ENCODE measurements at places on chromosomes 4 and X.

DNA sequence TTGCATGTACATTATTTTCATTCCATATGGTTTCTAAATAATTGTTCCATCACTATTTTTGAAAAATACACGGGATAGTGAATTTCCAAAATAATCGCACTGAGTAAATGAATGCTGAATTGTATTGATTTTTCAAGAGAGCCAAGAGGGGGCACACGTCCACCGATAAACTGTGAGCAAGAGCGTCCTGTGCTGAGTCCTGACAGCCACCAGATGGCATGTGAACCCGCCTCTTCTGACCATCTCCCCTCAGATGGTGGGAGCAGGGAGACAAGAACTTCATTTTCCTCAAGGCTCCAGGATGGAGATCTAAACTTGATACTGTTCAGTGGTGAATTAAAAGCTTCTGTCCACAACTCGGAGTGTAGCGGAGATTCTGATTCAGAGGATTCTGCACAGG, 30.6 kb upstream of the IL9R start:
- no peak for DNase-seq

GRCh38 chrX:11290416-11291102, 2.7 kb upstream of the AMELX start:
- no peak for DNase-seq

DNA sequence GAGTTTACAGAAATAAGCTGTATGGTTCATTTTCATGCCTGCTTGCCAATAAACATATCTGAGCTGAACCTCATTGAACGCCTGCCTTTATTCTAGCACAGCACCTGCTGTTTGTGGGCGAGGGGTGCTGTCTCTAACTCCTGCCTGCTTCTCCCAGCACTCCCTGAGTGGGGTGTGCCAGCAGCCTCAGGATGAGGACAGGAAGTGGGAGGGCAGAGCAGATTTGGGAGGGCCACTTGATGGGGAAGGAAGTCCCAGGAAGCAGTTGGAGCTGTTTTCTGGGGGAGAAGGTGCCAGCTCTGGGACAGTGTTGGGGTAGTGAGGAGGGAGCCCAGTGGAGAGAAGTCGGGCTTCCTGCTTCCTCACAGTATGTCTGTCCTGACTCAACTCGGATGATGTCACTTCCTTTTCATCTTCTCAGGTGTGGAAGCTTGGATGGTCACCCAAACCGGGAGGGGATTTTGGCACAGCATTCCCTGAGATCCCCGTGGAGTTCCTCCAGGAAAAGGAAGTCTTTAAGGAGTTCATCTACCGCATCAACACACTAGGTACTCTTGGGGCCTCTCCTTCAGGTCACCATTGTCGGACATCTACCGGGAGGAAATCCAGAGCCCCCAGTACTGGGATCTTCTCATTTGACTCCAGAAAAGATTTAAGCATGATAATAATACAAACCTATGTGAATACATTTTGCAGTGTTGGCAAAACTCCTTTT, 29.0 kb upstream of the MSANTD1 start:
- DNase-seq, result peak; percentile 21

- DNase-seq, result peak; percentile 81
Measured at GRCh38 chr4:38531141-38531727, 132.8 kb upstream of the KLF3 start.

GRCh38 chrX:153643431-153644351, 3.3 kb upstream of the DUSP9 start:
- no peak for DNase-seq

GRCh38 chr4:52507774-52508173, 151.3 kb downstream of the USP46 start:
- peak; percentile 43 for DNase-seq

- DNase-seq, result no peak
Measured at GRCh38 chr4:129514852-129515251, 418.9 kb downstream of the C4orf33 start.

DNA sequence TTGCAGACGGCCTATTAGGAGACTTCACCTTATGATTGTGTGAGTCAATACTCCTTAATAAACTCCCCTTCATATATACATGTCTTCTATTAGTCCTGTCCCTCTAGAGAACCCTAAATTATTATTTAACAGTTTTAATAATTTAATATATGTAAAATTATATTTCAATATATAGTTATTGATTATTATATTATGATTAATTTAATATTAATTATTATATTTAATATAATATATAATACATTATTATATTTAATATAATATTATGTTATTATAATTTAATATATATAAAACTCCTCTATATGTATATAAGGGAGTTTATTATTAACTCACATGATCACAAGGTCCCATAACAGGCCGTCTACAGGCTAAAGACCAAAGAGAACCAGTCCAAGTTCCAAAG, 533.2 kb downstream of the ARAP2 start:
- DNase-seq, result no peak

DNA sequence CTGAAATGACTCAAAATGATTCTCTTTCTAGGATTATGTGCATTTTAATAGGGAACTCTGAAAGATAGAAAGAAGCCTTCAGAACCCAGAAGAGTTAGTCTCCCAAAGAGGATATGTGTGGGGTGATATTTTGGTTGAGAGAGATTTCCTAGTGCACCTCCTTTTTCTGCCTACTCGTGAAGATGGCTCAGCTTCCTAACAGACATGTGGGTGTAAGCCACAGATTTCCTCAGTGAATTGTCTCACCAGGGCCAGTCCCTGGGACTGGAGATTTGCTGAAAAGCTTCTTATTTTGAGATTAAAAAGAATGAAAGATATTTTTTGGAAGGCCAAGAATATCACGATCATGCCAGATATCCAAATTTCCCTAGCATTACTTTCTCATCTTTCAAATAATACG, 42.8 kb downstream of the MAGEB17 start:
- DNase-seq, result no peak

GRCh38 chrX:106912864-106913263, 7.3 kb upstream of the CLDN2 start:
- DNase-seq, result no peak

DNA sequence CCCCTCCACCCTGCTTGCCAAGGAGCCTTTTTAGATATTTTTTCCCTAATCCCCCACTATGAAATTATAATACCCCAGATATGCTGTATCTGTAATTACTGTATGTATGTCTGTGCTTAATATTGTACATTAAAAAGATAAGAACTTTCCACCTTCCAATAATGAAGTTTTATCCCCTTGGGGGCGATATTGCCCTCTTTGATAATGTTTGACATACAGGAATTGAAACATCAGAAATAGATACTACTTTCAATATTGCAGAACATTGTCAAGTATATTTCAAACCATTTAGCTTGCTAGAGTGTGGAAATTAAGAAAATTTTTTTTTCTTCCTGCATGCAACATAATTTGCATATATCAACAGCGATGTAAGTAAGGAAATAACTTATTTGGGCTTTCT, 58.9 kb downstream of the NAF1 start:
- DNase-seq, result no peak

DNA sequence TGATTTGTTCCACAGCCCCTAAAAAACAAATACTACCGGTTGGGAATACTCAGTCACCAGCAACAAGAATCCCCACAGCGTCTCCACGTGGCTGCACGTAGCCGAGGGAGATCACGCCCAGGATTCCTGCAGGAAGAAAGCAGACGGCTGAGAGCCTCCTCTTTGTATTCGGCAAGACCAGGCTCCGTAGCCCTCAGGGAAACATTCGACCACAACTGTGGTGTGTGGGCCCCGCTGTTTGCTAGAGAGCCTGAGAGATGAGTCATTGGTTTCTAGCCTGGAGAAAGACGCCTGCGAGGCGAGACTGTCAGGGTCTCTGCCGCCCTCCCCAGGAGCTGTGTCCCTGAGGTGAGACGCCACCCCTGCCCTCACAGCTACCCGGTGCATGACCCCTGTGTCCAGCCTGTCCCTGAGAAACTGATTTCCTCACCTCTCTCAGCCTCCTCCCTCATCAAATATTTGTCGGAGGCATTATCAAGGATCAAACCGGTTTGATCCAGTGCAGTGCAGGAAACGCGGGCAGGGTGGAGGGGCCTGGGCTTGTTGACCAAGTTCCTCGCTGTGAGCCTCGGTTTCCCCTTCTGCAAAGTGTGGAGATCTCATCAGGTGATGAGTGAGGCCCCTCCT, 4.7 kb upstream of the S100P start:
- peak; percentile 76 for DNase-seq

GRCh38 chr4:25058796-25059195, 28.1 kb upstream of the LGI2 start:
- no peak for DNase-seq

DNA sequence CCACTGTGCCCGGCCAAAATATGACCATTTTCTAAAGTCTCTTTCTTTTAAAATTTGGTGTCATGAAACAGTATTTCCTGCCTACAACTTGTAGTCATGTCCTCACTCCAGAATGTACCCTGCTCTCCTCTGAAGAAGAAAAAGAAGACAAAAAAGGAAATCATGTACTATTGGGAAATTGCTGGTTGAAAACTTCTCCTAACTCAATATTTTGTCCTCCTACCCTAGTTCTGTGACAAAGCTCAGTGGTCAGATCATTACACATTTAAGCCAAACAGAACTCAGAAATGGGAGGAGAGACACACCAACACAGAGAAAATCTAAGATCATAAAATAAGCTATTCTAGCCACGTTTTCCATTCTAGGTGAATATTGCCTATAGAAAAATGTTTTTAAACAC, 127.7 kb downstream of the IRF2 start:
- DNase-seq, result no peak

GRCh38 chr4:8341691-8342090, 72.1 kb downstream of the HTRA3 start:
- peak; percentile 67 for DNase-seq

DNA sequence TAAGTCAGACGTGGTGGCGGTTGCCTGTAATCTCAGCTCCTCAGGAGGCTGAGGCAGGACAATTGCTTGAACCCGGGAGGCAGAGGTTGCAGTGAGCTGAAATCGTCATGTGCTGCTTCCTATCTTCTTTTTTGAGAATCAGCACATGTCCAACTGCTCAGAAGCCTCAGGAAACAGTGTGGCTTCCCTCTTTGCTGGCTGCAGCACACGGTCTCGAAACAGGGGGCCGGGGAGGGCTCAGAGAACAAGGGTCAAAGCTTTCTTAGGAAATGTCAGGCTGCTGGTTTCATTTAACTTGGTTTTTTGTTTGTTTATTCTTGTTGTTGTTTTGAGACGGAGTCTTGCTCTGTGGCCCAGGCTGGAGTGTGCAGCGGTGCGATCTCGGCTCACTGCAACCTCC, 31.3 kb downstream of the CRLF2 start:
- no peak for DNase-seq

DNA sequence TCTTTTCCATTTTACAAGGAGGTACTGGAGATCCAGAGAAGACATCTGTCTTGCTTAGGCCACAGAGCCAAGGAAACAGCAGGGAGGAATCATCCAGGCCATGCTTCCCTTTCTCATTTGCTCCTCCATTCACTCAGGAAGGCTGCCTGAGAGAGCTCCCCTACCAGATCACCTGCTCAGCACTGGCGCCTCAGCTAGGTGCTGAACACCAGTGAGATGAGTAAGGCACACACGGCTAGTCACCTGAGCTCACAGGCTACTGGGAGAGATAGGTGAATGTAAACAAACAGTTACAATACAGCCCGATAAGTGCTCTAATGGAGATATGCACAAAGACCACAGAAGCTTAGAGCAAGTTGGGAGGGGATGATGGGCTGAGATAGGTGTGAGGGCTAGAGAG, 149.8 kb upstream of the ARHGEF9 start:
- DNase-seq, result no peak

GRCh38 chr4:10020106-10020505, 1.2 kb downstream of the SLC2A9 start:
- no peak for DNase-seq

DNA sequence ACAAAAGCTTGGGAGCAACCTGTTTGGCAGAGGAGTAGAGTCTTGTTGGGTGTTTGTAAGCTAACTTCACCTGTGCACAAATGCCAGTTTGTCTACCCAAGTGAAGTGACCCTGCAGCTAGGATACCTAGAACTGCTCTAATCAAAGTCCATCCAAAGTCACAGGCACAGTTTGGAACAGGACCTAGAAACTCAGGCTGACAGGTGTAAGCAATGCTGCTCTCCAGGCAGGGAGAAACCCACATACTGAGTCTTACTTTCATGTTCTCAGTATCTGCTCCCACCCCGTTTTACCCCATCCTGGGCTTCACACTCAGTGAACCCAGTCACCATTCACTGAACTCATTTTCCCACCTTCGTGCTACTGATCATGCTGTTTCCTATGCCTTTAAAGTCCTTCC, 40.3 kb downstream of the MAML3 start:
- no peak for DNase-seq

GRCh38 chr4:95546221-95546620, 2.6 kb downstream of the UNC5C start:
- no peak for DNase-seq

DNA sequence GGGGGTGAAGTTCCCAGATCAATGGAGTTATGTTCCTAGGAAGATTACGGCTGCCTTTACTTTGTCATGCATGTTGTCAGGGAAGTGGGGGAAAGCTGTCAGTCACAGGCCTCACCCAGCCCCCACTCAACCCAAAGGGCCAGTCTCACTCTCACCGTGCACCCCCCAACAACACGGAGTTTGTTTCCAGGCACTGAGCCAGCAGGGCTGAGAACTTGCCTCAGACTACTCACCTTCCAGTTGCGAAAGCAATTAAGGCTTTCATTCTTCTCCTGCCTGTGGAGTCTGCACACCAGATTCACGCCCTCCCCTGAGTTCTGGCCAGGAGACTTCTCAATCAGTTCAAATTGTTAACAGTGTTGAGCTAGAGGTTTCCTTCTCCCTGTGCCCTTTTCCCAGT, 114.3 kb downstream of the SH3BGRL start:
- no peak for DNase-seq

GRCh38 chr4:181138116-181138515, 1105.1 kb upstream of the TENM3 start:
- DNase-seq, result no peak

GRCh38 chr4:24805566-24805965, 10.2 kb downstream of the SOD3 start:
- DNase-seq, result no peak

DNA sequence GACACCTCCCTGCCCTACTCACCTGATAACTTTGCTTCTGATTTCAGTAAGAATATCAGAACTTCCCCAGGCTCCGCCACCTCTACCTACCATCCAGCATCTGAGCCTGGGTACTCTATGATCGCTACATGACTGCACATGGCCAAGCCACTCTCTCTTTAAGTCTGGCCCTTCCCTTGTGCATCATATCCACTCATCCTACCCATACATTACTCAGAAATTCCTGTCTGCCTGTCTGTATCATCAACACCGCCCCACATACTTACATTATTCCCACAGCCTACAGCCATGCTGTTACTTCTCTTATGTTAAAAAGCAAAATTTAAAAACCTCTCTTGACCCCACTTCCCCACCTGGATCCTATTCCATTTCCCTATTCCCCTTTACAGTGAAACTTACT, 84.7 kb downstream of the SCD5 start:
- no peak for DNase-seq

DNA sequence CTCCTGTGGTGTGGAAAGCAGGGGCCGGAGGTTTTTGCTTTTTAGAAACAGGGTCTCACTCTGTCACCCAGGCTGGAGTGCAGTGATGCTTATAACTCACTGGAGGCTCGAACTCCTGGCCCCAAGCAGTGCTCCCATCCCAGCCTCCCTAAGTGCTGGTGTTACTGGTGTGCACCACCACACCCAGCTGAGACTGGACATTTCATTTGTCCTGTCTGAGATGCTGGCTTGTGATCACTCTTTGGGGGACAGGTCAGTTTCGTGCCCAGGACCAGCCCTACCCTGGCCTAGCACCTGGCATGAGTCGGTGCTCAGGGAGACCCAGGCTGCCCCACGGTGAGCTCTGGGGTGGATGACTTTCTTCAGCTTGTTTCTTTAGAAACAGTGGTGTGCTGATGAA, 11.3 kb downstream of the PSAPL1 start:
- DNase-seq, result no peak

GRCh38 chr4:155582971-155583437, 83.6 kb upstream of the GUCY1A1 start:
- DNase-seq, result no peak

All from right hindlimb (tissue), 1 donor.